Hypothalamus (tissue), 51 donors: ENCODE measurements at places on chromosomes 16 and 17.

GRCh38 chr17:6994118-6994598 is 1.7 kb upstream of the ALOX12 start:
- no peak for DNase-seq

DNA sequence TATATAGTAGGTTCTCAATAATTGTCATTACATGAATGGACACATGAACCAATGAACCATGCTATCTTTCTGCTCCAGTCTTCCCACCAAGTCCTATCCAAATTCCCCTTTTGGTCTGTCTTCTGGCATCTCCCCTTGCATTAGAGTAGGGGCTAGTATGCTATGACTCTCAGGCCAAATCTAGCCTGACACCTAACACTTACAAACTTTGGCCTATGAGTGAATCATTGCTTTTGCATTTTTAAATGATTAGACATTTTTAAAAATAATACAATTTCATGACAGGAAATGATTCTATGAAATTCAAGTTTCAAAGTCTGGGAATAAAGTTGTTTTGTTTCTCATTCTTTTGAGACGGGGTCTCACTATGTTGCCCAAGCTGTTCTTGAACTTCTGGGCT is 102.5 kb upstream of the MAF start:
- DNase-seq = no peak

DNA sequence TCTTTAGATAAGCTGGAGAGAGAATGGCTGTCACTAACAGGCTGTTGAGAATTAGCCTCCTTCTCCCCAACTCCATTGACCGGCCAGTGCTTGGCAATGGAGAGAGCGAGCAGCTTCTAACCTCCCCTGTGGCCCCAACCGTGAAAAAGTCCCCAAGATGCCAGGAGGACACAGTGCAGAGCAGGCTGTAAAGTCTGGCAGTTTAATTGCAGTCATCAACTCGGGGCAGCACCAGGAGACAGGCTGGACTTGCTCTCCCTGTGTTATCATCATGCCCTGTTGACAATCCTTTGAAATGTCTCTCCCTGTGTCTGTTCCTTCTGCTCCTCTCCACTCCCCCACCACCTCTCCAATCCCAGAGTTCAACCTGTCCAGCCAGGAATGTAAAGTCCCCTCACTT is 705 bp upstream of the CDRT4 start:
- no peak for DNase-seq

DNA sequence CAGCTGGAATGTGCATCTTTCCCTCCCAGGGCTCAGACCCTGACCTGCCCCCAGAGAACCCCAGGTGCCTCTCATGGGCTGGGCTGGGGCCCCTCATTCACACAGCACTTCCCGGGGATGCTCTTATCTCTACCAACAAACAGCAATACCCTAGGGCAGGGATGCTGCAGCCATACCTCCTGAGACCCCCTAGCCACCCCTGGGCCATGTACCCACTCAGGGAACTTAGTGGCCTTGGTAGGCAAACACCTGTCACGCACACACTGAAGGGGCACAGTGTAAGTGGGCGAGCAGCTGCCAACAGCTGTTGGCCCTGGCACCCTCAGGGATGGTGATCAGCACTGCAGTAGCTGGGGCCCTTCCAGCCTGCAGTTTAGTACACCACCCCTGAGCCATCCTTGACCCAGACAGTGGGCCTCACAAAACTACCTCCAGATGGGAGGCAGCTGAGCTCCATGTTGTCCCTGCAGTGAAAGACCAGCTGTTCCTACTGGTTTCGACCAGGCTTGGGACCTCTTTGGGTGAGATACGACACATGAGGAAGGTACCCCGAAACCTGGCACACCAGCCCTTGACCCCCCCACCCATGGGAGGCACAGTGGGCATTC is 1723.6 kb downstream of the TP53TG3F start:
- no peak for DNase-seq

- no peak for DNase-seq
These were observed 45.6 kb downstream of the ADCY7 start for GRCh38 chr16:50311891-50312501.

- no peak for DNase-seq
These were observed 7.5 kb downstream of the SEC14L1 start for GRCh38 chr17:77148077-77148939.

GRCh38 chr17:15083225-15083624 is 181.9 kb downstream of the PMP22 start:
- DNase-seq = no peak

DNA sequence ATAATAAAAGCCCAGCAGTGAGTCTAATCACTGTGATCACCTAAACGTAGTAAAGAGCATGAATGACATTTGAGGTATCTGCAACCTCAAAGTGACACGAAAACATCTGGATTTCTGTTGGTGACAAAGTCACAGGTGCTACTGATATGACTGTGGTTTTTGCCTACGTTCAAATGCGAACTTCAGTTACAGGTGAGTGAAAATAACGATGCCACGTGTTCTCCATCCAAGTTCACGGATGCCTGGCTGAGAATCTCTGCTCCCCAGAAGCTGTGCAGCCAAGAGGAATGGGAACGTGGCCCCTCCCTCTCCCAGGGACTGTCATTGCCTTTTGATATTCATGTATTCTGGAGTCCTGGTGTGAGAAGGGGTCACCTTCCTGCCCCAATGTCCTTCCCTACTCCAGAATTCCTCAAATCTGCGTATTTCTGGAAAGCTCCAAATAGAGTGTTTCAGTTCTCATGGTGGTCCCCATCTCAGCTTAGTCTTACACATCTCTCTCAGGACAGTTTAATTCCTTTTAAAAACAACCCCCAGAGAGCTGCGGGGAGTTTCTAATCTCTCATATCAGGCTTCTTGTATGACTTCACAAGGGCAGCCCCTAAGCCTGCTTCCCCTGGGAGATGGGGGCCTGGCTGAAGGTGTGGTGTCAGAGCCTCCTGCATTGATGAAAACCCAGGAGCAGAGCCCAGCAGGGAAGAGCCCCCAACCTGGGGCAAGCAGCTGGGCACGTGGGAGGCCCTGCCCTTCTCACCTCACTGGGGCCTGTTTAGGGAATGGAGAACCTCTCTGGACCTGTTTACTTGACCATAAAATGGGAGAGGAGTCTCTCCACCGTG is 25.8 kb downstream of the PIK3R5 start:
- DNase-seq = no peak

- DNase-seq = no peak
These were observed 43.3 kb downstream of the USP32 start for GRCh38 chr17:60348616-60349015.

- no peak for DNase-seq
These were observed 90.6 kb downstream of the TOX3 start for GRCh38 chr16:52456368-52456767.

DNA sequence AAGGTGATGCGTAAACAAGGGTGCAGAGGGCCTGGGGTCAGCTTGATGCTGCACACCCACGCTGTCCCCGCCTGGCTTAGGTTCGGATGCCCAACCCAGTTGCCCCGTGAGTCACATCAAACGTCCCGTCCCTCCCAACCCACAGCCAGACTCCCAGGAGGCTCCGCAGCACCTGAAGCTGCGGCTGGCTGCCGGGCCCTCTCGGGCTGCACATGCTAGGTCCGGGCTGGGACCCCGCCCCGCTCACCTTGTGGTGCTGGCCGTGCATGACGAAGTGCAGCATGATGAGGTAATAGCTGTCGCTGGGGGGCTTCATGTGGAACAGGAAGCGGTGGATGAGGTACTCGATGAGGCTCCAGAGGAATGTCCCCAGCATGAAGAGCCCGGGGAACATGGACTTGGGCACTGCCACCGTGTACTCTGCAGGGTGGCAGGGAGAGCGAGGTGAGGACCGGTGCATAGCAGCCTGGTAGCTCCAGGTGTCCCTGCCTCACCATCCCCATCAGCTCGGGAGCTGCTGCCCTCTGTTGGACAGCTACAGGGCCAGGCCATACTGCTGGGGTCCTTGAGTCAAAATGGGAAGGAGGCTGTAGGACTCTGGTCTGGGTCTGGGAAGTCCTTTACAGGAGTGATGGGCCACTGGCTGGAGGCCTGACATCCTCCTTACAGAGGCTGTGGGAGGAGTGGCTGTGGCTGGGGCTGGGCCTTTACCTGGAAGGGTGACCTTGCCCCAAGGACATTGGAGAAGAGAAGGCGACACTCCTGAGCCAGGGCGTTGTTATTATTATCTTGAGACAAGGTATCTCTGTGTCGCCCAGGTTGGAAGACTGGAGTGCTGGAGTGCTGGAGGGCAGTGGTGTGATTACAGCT is 18.3 kb upstream of the MLKL start:
- DNase-seq = no peak

DNA sequence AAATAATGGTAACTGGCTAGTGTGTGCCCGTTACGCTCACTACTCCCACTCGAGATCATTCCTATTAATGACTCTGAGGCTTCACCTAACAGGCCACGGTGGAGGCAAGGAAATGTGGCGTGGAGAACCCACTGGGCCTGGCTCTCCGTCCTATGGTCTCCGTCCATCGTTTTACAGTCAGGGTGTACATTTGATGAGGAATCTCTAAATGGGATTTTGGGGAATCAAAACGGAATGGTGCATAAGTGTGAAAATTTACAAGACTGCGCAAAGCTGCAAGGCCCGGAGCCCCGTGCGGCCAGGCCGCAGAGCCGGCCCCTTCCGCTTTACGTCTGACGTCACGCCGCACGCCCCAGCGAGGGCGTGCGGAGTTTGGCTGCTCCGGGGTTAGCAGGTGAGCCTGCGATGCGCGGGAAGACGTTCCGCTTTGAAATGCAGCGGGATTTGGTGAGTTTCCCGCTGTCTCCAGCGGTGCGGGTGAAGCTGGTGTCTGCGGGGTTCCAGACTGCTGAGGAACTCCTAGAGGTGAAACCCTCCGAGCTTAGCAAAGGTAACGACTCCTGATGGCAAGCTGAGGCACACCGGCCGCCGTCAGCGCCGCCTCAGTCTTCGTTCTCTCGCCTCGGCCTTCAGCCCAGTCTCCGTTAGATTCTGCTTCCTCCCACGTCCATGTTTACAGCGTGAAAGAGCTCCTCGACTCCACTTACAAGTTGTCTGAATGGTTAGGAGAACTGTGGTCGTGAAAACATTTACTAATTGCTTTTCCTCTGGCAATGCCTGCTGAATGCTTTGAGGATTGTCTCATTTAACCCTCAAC is at the start of gene RAD51C:
TSS of gene RAD51C (plus strand) at position 364 of the 817 bp plus-strand sequence. CDS start at position 406, 42 bp downstream.
- peak; percentile 77 for DNase-seq

GRCh38 chr17:59503500-59503899 is 61.9 kb upstream of the DHX40 start:
- DNase-seq = no peak

GRCh38 chr17:416293-417206 is 63.9 kb upstream of the RPH3AL start:
- DNase-seq = no peak
